ENCODE measurements at places on chromosomes 11 and 22.

- no peak for DNase-seq
Measured at GRCh38 chr11:107716884-107717532, 5.2 kb upstream of the SLN start.

GRCh38 chr11:115676206-115676605 is 172.0 kb upstream of the CADM1 start:
- DNase-seq, result no peak

DNA sequence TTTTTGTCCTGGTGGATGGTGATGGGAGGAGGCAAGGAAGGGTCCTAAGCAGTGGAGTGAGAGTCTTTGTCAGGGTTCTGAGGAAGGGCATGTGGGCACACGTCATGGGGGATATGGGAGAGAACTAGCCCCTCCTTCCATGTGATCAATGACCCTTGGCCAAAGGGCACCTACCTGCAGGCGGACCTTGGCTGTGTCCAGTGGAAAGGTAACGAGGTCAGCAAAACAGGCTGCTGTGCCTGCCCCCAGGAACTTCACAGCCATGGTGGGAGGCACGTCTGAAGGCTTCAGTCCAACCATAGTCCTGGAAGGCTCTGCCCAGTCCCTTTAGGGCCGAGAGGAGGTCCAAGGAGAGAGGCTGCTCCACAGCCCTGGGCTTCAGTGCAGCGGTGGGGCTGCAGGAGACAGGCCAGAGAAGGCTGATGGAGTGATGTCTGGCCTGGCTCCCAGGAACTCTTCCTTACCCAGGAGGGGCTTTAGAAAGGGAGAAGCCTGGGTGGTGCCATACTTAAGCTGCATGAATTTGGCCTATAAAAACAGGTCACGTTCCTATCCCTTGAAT is 2.1 kb downstream of the UCP3 start:
- DNase-seq, result no peak

DNA sequence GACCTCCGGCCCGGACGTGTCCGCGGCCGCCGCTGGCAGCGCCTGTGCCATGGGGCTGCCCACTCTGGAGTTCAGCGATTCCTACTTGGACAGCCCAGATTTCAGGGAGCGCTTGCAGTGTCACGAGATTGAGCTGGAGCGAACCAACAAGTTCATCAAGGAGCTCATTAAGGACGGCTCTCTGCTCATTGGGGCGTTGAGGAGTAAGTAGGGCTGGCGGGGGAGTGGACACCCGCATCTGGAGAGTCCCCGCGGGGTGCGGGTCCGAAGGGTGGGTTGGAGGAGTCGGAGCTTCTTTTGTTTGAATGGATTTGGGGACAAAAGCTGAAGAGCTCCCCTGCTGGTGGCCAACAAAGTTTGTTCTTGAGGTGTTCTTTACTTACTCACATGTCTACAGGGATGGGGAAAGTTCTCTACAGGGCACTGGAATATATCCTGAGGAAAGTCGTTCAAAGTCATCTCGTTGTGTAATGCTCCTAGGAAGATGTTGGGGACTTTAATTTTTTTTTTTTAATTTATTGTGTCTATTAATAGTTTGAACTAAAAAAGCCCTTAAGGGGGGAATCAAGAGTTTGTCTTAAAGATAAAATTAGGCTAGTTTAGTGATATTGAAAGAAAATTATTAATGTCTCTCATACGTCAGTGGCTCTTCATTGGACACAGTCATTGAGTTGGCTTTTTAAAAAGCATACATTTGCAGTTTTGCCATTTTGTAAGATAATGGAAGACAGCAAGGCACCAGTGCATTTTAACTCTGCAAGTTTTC is 725 bp downstream of the ARHGAP42 start:
- no peak for DNase-seq

GRCh38 chr22:27726331-27726685 is 75.2 kb downstream of the MN1 start:
- no peak for DNase-seq

All from CD8-positive, alpha-beta memory T cell (primary cell).